HS-5 (cell line): ENCODE measurements at places on chromosomes 4 and X.

DNA sequence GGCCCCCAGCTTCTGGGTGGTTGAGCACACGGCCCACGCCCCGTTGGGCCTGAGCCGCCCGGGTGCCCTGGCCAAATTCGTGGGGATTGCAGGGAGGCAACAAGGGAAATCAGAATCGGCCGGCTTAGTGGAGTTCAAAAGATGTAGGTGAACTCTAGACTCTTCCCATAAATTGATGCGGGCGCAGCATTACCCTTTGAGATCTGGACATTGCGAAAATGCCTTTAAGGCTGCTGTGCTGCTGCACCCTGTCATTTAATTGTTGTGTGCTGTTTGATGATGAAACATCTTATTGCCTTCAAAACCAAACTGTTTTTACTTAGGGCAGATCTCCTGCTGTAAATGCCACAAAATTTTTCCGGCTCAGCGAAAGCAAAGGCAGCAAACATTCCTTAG is 409 bp upstream of the MPP1 start:
- DNase-seq = no peak

GRCh38 chrX:118189628-118190027 is 73.0 kb upstream of the KLHL13 start:
- DNase-seq = no peak

- DNase-seq = no peak
Measured at GRCh38 chr4:7014815-7015214, 28.4 kb upstream of the TADA2B start.

DNA sequence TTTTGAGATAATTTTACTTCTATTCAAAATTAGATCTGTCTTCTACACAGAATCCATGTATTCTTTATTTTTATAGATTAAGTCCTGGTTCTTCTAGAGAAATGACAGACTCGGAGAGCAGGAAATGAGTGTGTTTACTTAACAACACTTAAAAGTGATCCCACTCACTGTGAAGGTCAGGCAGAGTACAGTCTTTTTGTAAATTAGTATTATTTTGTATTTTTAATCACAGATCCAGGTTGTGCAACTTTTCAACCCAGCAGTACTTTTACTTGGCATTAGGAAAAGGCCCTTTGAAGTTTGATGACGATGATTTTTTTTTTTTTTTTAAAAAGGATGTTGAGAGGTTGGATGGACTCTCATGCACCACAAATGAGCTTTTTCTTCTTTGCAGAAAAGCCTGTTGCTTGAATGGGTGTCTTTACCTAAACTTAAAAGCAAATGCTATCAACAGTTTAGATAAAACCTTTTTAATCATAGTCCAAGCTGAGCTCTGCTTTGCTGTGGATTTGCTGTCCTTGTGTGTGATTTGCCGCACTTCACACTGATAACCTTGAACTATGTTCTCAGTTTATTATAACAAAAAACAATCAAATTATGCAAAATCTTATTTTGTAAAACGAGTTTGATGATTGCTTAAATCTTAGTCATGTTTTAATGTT is 114.1 kb downstream of the MXRA5 start:
- DNase-seq = no peak
